Fibroblast of upper back skin (primary cell): ENCODE measurements at places on chromosomes 7 and 10.

- DNase-seq, result peak; percentile 20
Measured at GRCh38 chr7:96337519-96337918, 15.6 kb upstream of the SLC25A13 start.

GRCh38 chr10:112852306-112852705, 97.7 kb upstream of the TCF7L2 start:
- DNase-seq, result no peak

DNA sequence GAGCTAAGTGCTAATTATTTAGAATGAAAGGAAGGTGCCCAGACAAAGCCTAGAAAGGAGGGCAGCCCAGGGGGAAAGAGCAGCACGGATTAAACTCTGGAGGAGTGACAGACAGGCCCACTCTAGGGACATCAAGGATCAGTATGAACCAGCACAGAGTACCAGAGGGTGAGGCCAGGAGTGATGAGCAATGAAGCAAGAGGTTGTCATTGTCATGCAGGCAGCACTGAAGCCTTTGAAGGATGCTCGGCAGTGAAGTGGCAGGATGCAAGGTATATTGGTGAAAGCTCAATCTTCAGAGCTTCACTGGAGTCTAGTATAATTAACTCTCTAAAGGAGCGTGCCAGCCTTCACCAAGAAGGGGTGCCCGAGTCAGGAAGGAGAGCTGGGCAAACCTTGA, 112.0 kb upstream of the INHBA start:
- DNase-seq, result no peak

DNA sequence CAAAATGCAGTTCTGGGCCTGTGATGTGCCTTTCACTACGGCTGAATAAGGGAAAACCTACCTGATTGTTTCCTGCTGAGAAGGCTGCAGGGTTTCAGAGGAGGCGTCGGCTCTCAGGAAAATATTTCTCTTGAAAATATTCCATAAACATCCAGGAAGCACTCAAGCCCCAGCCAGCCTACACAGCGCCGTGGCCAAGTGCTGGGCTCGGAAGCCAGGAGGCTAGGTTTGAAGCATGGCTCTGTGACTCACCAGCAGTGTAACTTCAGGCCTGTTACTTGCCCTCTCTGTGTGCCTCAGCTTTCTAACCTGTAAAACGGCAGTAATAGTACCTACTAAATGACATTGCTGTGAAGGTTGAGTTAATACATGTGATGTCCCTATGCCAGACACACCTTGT, 399.1 kb downstream of the GATA3 start:
- DNase-seq, result no peak

- DNase-seq, result no peak
Measured at GRCh38 chr7:80764132-80764531, 125.7 kb downstream of the CD36 start.

DNA sequence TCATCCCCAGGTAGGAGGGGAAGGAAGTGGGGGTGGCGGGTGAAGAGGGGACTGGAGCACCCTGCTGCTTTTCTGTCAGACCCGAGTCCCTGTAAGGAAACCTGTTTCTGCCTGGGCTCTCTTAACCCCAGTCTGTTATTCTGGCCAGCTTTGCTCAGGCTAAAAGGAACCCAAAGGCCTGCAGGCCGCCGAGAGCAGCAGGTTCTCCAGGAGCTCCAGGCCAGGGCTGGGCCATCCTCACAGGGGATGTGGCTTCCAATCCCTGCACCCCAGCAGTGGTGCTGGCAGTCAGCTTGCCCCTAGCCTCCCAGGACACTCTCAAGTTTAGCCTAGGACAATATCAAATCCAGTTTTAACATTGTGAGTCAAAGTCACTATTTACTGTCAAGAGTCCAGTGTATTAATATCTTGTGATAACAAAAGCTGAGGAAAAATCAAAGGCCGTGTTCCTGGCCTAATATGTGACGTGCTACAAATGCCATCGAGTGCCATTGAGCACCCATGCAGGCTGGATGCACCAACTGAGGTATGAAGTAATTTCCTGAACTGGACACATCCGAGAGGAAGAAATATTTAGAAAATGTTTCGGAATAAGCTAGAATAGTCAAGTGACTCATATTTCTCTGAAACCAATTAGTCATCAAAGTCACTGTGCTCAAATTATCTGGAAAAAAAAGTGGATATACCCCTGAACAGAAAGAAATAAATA, 7.0 kb downstream of the PKD1L1 start:
- DNase-seq, result peak; percentile 82

GRCh38 chr10:91150631-91151030, 69.8 kb upstream of the PCGF5 start:
- no peak for DNase-seq

GRCh38 chr10:71074176-71074755, 138.1 kb upstream of the UNC5B start:
- no peak for DNase-seq

DNA sequence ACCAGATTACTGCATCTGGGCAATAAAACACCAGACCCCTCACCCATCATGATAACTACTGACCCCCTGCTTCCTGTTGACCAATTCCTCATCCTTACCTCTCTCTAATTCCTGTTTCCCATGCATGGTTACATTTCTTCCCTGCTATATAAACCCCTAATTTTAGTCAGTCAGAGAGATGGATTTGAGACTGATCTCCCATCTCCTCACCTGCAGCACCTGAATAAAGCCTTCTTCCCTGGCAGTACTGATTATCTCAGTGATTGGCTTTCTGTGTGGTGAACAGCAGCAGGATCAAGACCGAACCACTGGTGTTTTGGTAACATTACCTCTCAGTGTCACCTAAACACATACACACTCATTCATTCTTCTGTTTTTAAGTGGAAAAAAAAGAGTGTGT, 41.2 kb upstream of the SVIL start:
- no peak for DNase-seq

- no peak for DNase-seq
Measured at GRCh38 chr7:45988405-45989057, 67.5 kb upstream of the IGFBP3 start.

- DNase-seq, result no peak
Measured at GRCh38 chr10:72107325-72108003, 19.1 kb upstream of the SPOCK2 start.

DNA sequence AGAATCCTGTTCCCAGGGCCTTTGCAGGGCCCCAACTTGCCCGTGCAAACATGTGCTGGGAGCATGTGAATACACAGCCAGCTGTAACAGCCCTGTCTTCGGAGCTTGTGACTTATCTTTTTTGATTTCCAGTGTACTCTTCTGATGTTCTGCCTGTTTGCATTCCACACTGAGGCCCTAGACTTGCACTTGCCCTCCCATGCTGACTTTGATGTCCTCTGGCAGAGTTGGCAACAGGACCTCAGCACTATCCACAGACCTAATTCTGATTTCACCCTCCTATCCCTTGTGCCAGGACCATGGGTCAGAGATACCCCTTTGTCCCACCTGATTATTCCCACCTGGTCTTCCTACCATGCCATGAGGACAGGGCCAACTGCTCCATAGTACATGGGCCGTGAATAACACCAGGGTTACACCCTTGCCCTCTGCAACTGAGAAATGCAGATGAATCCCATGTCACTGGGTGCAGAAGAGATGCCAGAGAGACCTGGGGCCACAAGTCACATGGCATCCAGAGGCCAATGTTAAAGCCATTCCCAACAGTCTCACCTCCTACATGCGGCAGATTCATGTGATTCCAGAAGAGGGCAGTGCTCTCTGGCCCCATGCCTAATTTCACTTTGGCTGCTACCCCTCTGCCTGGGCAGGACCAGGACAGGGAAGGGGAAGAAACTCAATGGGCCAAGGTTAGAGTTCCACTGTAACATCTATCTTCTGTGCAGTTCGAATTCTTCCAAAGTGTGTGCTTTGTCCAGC, 43.0 kb downstream of the SCRN1 start:
- peak; percentile 36 for DNase-seq

GRCh38 chr10:122199070-122199469, 72.0 kb upstream of the BTBD16 start:
- DNase-seq, result no peak

DNA sequence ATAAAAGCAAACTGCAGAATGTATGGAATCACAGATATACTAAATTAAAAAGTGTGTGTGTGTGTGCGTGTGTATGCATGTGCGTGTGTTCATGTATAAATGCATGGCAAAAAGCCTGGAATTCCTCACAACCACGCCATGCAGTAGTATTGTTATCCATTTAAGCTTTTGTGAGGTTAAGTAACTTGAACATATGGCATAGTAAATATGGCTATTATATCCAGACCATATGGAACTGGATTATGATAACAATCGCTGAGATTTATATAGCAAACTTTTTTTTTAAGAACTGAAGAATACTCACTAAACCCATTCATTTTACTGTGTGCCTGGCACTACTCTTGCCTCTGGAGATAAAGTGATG, 22.3 kb upstream of the NANOS1 start:
- DNase-seq, result no peak

DNA sequence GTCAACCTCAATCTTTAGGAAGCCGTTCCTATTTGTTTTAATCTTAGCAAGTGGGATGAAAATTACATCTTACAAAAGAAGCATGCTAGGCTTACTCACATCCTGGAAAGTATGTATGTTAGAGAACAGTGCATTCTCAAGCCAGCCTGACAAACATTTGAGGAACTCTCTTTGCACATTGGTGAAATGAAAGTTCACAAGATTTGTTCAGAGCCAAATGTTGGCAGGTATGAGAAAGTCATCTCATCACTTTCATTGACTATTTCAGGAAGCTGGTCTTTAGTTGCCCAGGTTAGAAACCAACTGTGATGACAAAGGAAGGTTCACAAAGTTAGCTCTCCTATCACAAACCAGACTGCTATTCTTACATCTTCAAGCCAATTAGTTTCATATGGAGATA, 57.1 kb downstream of the ABCB1 start:
- no peak for DNase-seq

DNA sequence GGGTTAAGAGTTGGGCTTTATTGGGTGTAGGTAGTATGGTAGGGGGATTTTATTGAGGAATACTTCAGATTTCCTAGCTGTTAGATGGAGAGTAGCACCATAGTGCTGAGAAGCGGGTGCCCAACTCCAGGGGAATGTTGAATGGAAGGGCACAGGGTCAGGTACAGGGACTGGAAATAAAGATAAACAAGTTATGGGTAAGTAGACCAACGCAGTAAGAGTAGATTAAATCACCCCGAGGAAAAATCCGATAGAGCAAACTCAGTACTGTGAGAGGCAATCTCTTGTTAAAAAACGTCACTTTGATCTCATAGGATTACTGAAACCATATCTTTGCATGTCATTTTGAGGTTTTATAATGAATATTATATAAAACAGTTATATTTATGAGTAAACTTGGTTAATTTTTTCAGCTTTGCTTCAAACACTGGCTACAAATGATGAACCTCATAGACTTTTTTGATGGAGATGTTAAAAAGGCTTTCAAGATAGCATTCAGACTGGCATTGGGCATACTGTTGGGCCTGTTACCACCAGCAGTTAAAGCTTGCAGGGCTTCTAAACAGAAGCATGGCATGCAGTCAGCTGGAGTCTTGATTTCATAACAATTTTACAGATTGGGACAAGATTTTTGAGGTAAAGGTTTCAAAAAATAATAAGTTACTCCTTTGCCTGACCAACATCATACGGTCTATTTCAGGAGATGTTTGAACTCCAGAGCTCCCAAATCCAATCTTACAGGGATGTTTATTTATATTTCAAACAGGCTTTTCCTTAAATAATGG, 7.1 kb downstream of the AHR start:
- DNase-seq, result no peak

DNA sequence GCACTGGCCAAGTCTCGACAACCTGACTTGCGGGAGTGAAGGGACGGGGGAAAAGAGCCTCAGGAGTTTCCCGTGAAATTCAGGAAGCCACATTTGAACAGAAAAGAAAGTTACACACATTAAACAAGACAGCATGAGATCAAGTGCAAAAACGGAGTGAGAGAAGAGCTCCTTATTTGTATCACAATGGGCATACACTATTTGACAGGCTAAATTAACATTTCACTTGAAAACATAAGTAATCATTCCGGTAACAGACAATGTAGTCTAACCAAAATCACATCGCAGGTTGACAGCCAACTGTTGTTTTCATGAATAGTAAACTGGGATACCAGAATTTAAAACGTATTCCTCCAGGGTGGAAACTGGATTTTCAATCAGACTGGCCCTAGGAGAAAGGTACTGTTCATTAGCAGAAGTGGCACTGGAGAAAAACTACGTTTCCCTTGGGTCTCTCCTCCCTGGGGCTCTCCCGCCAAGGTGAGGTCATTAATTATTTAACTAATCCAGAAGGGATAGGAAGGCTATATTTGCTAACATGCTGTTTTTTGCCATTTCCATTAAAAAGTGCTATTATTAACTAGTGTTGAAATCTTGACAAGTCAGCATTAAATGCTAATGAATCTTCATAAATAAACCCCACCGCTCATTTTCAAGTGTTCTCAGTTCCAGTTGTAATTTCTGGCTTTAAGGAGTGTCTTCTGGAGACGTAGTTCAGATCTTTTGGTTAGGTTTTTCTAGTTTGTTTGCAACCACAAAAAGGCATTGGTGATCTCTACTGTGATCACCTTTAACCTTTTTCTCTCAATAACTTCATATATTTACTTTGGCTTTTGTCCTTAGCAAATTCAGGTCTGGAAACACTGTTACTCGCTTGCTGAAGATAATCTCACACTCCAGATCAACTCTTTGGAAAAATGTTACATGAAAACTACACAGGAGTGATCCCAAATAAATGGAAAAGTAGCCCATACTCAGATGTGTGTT, 25.1 kb downstream of the RHEB start:
- no peak for DNase-seq

DNA sequence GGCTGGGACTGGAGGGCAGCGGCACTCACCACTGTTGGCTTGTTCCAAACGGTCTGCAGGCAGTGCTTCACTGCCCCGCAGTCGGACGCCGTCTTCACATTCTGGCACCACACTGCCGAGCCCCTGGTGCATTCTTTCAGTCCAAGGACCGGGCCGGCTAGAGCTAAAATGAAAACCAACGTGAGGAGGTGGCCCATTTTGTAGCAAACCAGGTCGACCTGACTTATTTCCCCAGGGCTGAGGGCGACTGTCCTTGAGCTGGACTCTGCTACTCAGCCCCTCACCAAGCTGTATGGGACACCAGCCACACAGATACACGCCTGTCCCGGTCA, 16.7 kb downstream of the PSAP start:
- no peak for DNase-seq

DNA sequence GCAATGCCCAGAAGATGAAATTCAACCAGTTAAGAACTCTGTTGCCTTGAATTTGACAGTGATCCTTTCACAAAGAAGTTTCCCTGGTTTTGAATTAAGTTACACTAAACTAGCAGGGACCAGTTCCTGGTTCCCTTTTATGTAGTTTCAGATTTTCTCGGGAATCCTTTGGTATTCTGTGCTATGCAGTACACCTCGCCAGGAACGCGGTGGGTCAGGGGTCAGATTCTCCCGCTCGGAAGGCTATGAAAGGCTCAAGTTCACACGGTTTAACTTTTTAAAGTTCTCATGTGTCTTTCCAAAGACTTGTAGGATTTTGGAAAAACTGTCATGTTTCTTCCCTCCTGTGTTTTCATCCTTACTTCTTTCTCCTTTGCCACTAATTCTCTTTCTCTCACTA, 104.7 kb upstream of the PRR15 start:
- no peak for DNase-seq

GRCh38 chr7:20307901-20308300, 22.8 kb upstream of the ITGB8 start:
- peak; percentile 23 for DNase-seq

GRCh38 chr10:69290993-69291392, 12.7 kb downstream of the HK1 start:
- DNase-seq, result no peak
